ENCODE measurements at places on chromosomes 7 and 10.

DNA sequence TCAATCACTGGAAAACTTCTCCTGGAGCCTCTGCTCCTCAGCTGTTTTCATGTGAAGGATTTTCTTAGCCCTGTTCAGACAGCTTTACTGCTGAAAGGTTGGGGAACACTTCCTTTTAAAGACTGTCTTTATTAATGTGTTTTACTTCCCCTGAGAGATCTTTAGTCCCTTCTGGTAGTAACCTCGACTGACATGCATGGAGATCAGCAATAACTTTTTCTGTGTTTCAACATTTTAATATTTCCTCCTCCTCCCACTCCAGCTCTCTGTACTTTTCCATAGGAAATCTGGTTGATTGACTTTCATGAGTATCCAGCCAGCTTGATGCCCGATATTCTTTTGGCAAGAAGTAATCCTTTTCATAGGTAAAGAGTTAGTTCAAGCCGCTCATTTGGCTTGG, 62.7 kb upstream of the STRIP2 start:
- no peak overlapping the region for H3K27ac ChIP-seq
- no peaks in the 10 kb centered on the region for H3K36me3 ChIP-seq
- no peaks in the 10 kb centered on the region for H3K27me3 ChIP-seq
- DNase-seq, result no peak

DNA sequence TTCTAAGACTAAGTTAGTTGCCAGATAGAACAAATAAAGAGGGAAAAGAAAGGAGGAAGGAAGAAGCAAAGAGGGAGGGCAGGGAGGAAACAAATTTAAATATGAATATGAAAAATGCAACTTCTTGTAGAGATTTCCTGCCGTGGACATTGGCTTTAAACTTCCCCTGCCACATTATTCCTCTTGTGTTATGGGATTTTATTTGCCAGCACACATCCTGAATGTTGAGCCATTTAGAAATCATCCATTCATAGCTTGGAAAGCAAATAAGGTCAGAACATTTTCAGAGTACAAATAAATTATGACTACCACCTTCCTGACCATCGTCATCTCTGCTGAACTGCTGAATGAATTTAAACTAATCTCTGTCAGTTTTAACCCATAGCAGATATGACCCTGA, 911.9 kb upstream of the LRRN3 start:
- H3K4me1 ChIP-seq, result peaks cover 12% of the 10 kb centered on the region
- H3K4me3 ChIP-seq, result no peak overlapping the region
- DNase-seq, result no peak
- H3K27me3 ChIP-seq, result no peaks in the 10 kb centered on the region

GRCh38 chr7:158384746-158385145, 202.9 kb downstream of the PTPRN2 start:
- H3K27ac ChIP-seq, result no peak overlapping the region
- H3K27me3 ChIP-seq, result no peaks in the 10 kb centered on the region
- H3K4me3 ChIP-seq, result no peak overlapping the region
- DNase-seq, result no peak
- H3K4me1 ChIP-seq, result no peaks in the 10 kb centered on the region

DNA sequence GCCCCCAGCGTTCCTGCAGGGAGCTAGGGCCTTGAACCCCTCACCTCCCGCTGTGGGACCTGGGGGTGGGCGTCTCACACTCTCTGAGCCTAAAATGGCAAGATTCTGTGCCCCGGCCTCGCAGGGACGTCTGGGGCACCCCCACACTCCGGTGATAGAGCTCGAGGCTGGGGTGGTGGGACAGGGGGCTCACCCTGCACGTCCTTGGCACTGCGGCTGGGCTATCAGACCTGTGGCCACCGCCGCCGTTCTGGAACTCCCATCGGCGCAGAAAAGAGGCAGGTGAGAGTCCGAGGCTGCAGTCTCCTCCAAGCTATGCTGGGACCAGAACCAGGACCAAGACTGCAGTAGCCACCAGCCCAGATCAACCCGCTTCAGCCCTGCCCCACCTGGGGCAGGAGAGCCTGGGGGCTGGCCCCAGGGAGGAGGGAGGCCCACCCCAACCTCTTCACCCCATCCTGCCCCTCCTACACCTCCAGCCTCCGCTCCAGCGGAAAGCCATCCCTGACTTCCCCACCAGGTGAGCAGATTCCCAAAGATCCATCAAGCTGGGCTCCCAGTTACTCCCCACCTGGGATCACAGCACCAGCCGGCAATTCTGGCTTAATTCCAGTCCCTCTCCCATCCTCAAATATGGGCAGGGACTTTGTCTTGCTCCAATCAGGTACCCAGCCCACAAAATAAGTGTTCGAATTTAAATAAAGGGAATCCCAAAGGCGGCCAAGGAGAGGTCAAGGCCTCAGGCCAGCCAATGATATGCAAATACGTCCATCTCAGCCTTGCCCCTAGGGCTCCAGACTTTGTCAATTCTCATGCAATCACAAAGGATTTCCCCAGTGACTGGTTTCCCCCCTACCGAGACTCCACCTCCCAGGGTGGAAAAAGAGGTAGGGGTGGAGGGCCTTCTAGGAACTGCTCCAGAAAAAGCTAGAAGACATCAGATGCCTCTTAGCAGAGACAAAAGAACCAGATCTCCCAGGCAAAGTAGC, 16.4 kb downstream of the TNRC18 start:
- no peak overlapping the region for H3K27ac ChIP-seq
- peaks cover 22% of the 10 kb centered on the region for H3K4me1 ChIP-seq
- peak; percentile 95 for DNase-seq
- H3K27me3 ChIP-seq, result peaks cover 31% of the 10 kb centered on the region
- H3K36me3 ChIP-seq, result no peaks in the 10 kb centered on the region
- peak overlapping the region; percentile 14 for H3K4me3 ChIP-seq

DNA sequence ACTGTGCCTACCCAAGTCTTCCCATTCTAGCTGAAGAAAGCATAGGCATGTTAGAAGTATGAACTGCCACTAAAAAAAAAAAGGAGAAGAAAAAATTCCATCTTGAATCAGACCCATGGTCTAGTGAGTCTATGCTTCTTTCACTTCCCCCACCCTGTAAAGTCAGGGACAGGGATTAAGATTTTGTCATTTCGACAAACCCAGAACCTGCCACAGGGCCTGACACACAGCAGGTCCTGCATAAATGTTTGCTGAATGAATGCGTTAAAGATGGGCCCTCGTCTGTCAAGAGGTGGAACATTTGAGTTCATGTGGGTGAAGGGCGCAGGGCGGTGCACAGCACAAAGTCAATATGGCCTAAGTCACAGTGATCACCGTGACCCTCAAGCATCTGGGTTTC, 4.9 kb downstream of the HIPK2 start:
- no peak overlapping the region for H3K4me3 ChIP-seq
- no peak for DNase-seq
- no peak overlapping the region for H3K27ac ChIP-seq
- H3K27me3 ChIP-seq, result peaks cover 13% of the 10 kb centered on the region
- no peaks in the 10 kb centered on the region for H3K36me3 ChIP-seq
- H3K4me1 ChIP-seq, result peaks cover 14% of the 10 kb centered on the region

DNA sequence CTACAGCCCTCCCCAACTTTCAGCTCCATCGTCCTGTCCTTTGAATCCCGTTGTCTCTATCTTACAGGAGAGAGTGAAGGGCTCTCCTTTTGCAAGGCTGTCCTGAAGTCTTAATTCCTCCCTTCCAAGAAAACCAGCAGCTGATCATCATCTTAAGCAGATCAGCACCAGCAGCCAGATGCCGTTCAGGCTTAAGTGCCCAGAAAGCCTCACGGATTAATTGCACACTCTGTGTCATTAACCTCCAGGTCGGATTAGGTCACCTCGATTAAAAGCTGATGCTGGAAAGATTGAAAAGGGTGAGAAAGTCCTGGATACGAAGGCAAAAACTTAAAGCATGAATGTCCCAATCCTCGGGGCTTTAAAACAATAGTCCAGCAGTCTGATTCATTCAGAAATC, 24.8 kb upstream of the ADARB2 start:
- no peak overlapping the region for H3K27ac ChIP-seq
- no peaks in the 10 kb centered on the region for H3K27me3 ChIP-seq
- H3K4me1 ChIP-seq, result no peaks in the 10 kb centered on the region
- H3K4me3 ChIP-seq, result no peak overlapping the region
- no peaks in the 10 kb centered on the region for H3K36me3 ChIP-seq
- DNase-seq, result no peak

- H3K4me3 ChIP-seq, result no peak overlapping the region
- no peak overlapping the region for H3K27ac ChIP-seq
- DNase-seq, result no peak
- no peaks in the 10 kb centered on the region for H3K36me3 ChIP-seq
- H3K27me3 ChIP-seq, result peaks cover 28% of the 10 kb centered on the region
- H3K4me1 ChIP-seq, result no peaks in the 10 kb centered on the region
Observed at GRCh38 chr7:155793720-155794119, 18.5 kb downstream of the SHH start.

- no peaks in the 10 kb centered on the region for H3K36me3 ChIP-seq
- H3K4me1 ChIP-seq, result peaks cover 25% of the 10 kb centered on the region
- no peak for DNase-seq
- no peak overlapping the region for H3K27ac ChIP-seq
Observed at GRCh38 chr7:151440799-151441445, 981 bp upstream of the CRYGN start.

- H3K27ac ChIP-seq, result no peak overlapping the region
- no peaks in the 10 kb centered on the region for H3K36me3 ChIP-seq
- H3K4me3 ChIP-seq, result no peak overlapping the region
- no peak for DNase-seq
Observed at GRCh38 chr10:132545659-132546367, 8.2 kb downstream of the INPP5A start.

DNA sequence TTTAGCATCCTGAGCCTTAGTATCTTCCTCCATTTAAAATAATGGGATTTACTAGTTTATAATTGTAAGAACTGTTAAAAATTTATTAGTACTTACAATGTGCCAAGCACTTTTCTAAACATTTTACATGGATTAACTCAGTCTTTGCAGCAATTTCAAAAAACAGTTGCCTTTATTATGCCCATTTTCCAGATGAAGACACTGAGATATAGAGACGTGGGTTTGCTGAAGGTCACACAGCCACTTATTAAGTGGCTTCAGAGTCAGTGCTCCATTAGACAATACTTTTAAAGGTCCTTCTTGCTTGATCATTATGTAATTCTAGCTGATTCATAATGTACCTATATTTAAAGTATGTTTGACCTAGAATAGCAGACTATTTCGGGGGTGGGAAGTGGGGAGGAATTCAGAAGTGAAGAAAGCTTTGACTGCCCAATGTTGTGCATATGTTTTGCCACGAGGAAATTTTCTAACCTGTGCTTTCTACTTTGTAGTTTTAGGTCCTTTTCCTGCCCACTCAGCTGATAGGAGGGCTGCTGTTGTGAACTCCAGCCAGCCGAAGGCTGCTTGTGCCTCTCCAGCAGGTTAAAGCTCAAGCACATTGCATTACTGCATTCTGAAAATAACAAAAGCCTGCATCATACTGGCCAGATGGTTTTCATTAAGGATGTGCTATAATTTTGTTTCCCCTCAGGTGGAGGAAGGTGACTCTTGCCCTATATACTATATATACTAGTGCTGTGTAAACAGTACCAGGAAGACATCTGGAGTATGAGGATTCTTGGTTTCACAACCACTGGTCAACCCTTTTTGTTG, 4.3 kb downstream of the PLEKHA8 start:
- H3K4me1 ChIP-seq, result peaks cover 25% of the 10 kb centered on the region
- no peak overlapping the region for H3K27ac ChIP-seq
- H3K27me3 ChIP-seq, result no peaks in the 10 kb centered on the region
- H3K4me3 ChIP-seq, result no peak overlapping the region

- DNase-seq, result no peak
- peaks cover 30% of the 10 kb centered on the region for H3K4me1 ChIP-seq
- H3K27ac ChIP-seq, result no peak overlapping the region
- H3K36me3 ChIP-seq, result no peaks in the 10 kb centered on the region
- H3K27me3 ChIP-seq, result no peaks in the 10 kb centered on the region
- H3K4me3 ChIP-seq, result no peak overlapping the region
Observed at GRCh38 chr10:77566236-77566635, 71.4 kb downstream of the KCNMA1 start.

- H3K27ac ChIP-seq, result no peak overlapping the region
- H3K27me3 ChIP-seq, result peaks cover 31% of the 10 kb centered on the region
- no peak for DNase-seq
- H3K36me3 ChIP-seq, result no peaks in the 10 kb centered on the region
- peaks cover 22% of the 10 kb centered on the region for H3K4me1 ChIP-seq
Observed at GRCh38 chr7:5408777-5409176, 14.9 kb downstream of the TNRC18 start.

GRCh38 chr7:146635205-146636032, 518.8 kb downstream of the CNTNAP2 start:
- no peak overlapping the region for H3K4me3 ChIP-seq
- no peaks in the 10 kb centered on the region for H3K4me1 ChIP-seq
- DNase-seq, result peak; percentile 4
- H3K36me3 ChIP-seq, result no peaks in the 10 kb centered on the region
- no peak overlapping the region for H3K27ac ChIP-seq

- no peaks in the 10 kb centered on the region for H3K36me3 ChIP-seq
- no peak for DNase-seq
- H3K4me1 ChIP-seq, result peaks cover 20% of the 10 kb centered on the region
- H3K27me3 ChIP-seq, result no peaks in the 10 kb centered on the region
Observed at GRCh38 chr10:14549496-14549895, 218.8 kb upstream of the FRMD4A start.

DNA sequence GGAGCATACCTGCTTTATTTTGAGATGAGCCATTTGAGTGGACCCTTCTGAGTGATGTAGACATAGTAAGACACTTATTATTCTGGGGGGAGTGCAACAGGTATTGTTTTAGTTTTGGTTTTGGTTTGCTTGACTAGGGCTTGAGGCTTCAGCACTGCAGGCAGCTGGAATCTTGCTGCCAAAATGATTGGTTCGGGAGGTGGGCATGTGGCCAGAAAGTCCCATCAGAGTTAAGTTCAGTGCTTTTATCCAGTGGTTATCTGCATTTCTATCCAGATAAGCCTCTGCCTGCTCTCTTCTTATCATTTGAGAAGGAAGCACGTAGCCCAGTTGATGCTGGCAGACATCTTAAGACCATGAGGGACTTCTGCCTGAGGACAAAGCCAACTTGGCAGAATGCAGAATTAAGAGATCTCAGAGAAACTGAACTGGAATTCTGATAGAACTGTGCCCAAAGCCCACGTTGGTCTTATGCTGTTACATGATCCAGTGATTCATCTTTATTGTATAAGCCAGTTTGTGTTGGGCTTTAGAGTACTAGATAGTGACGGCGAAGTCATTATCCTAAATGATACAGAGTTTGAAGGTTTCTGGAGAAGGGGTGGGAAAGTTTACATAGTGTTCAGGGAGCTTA, 9.6 kb upstream of the JAZF1 start:
- H3K4me3 ChIP-seq, result no peak overlapping the region
- no peak overlapping the region for H3K27ac ChIP-seq
- H3K4me1 ChIP-seq, result peaks cover 40% of the 10 kb centered on the region
- H3K27me3 ChIP-seq, result 0 out of 2 replicates have a peak, but pooled peaks cover 2% of the 10 kb centered on the region

- no peaks in the 10 kb centered on the region for H3K27me3 ChIP-seq
- H3K27ac ChIP-seq, result no peak overlapping the region
- no peak overlapping the region for H3K4me3 ChIP-seq
- no peaks in the 10 kb centered on the region for H3K36me3 ChIP-seq
- H3K4me1 ChIP-seq, result peaks cover 10% of the 10 kb centered on the region
Observed at GRCh38 chr7:132350741-132351140, 225.5 kb downstream of the PLXNA4 start.

GRCh38 chr10:124564881-124565280, 103.3 kb downstream of the LHPP start:
- H3K4me3 ChIP-seq, result no peak overlapping the region
- no peaks in the 10 kb centered on the region for H3K27me3 ChIP-seq
- no peak for DNase-seq
- no peaks in the 10 kb centered on the region for H3K36me3 ChIP-seq
